ACHN (cell line): ENCODE measurements at places on chromosomes 1 and 21.

GRCh38 chr1:101183388-101183699, 53.5 kb upstream of the S1PR1 start:
- no peak for DNase-seq

DNA sequence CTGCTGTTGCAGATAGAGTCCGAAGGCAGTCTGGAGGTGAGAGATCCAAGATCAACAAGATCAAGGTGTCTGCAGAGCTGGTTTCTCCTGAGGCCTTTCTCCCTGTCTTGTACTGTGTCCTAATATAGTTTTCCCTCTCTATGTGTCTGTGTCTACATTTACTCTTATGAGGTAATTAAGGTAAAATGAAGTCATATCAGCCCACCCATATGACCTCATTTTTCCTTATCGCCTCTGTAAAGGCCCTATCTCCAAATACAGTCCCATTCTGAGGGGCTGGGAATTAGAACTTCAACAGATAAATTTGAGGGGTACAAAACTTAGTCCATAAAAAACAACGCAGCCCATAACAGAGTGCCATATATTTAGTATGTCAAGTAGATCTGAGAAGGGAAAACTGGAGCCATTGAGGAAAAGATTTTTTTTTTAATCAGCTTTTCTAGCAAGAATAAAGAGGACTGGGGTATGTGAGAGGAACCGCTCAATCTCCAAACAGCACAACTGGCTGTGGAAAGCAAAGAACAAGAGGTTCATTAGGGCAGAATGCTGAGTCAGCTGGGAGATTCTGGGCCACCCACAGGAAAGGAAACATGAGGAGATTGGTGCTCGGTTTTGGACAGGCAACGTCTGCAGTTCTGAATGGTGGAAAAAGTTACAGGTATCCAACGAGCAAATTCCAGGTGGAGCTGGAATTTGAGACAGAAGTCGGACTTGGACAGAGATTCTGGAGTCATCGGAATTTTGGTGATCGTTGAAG, 65.7 kb downstream of the MAP3K21 start:
- DNase-seq: no peak

- DNase-seq: no peak
These were observed 69.3 kb downstream of the KCTD3 start for GRCh38 chr1:215636258-215636965.

DNA sequence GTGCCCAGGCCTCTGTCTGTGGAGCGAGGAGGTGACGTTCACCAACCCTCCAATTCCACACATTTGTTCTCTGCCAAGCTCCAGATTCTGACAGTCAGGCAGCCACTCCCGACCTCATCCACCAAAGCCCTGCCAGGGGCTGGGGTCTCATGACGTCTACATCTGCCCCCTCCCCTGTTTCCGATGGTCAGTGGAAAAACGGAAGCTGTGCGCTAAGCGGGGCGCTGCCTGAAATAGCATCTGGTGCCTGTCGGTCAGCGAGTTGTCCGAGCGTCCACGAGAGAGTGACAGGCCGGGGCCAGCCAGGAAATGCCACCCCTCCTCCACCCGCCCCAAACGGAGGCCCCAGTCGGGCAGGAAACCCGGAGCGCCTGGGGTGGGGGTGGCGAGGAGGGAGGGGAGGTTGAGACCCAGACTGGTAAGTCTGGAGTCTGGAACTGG, 3.2 kb upstream of the TAL1 start:
- DNase-seq: no peak

GRCh38 chr1:1144122-1144842, 28.4 kb upstream of the C1orf159 start:
- DNase-seq: no peak

GRCh38 chr1:155000726-155001424, 1.7 kb upstream of the ZBTB7B start:
- peak; percentile 94 for DNase-seq

DNA sequence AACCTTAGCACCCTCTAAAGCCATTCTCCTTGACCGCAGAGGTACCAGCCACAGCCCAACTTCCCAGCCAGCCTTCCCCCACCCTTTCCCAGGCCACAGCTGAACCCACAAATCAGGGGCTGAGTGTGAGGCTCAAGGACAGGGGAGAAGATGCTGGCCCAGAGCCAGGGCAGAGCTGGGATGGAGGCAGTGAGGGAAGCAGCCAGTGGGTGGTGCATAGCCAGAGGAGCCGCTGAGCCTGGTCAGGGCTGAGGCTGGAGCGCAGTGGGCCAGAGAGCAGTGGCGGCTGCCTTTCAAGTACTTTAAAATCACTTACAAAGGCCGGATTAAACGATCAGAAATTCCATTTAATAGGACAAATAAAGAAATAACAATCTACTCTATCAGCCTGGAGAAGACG, 36.3 kb downstream of the DMAP1 start:
- no peak for DNase-seq

GRCh38 chr1:230825761-230826160, 42.6 kb downstream of the C1orf198 start:
- DNase-seq: no peak

- DNase-seq: peak; percentile 73
These were observed 18.1 kb upstream of the FAM78B start for GRCh38 chr1:166184897-166185296.

GRCh38 chr1:228737601-228738041, 2.3 kb downstream of the RHOU start:
- DNase-seq: no peak

DNA sequence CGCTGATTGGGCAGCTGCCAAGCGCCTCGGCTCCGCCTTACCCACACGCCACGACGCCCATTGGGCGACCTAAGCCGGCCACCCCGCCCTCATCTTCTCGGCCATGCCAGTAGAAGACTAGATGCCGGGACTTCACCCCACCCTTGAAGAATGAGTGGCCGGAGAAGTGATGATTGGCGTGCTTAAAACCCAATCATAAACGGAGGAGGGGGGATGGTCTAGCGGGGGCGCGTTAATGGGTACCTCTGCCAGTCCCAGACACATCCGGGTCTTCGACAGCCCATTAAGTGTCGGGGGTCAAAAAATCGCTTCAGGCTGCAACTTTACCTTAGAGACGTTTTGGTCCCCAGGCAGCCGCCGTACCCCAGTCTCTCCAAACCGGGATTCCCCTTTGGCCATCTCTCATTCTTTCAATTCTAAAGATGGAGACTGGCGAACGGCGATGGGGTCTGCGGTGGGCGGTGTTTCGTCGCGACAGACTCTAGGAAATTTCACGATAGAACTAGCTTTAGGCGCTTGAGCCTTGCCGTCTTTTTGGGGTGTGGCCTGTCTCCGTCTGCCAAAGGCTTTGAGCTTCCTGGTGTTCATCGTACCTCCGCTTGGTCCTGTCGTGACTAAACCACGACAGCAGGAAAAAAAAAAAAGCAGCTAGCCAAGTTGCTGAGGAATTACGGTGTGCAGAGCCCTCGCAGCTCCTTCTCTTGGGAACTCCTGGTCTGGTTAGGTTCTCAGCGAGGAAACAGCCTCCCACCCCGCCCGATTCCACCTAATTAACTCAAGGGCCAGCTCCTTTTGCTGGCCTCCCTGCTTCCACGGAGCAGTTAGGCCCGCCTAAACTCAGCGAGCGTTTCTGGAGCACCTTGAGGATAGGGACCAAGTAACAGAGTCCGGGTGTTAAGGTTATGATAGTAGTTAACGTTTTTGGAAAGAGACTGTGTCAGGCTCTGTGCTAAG, at the start of gene GATAD2B:
Gene GATAD2B (minus strand): TSS at position 1 of the 954 bp plus-strand sequence. CDS start 94,625 bp downstream, outside the sequence.
- DNase-seq: peak; percentile 100

DNA sequence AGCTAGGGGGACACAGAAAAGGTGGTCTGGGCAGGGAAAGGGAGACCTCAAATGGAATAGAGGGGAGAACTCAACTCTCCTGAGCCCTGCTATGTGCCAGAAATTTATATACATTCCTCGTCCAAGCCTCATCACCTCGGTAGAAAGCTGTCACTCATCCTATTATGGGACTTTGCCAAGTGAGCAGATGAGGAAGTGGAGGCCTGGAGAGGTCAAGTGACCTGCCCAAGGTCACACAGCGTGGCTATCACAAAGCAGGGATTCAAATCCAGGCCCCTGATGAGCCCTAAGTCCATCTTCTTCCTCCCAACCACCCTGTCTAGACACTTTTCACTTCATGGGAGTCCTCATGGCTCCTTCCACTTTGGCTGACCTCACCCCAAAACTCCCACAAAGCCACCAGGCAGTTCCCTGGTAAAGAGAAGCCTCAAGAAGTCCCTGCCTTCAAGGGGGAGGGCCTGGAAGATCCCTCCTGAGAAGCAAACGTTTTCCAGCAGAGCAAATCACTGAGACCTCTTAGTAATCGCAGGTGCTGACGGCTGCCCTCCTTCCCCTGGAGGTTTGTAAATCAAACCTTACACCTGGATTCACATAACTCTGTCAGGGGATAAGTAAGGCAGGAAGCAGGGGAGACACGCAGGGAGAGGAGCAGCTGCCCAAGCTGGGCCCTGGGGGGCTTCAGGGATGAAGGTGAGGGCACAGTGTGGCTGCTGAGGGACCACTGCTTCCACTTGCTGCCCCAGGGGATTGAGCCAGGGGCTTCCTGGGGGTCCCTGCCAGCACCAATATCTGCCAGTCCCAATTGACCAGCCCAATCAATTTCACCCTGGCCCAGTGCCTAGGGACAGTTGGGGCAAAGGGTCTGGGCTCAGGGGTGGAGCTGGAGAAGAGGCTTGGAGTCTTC, 351.2 kb downstream of the MATN1 start:
- no peak for DNase-seq

GRCh38 chr1:2074944-2075740, 24.9 kb downstream of the PRKCZ start:
- no peak for DNase-seq

DNA sequence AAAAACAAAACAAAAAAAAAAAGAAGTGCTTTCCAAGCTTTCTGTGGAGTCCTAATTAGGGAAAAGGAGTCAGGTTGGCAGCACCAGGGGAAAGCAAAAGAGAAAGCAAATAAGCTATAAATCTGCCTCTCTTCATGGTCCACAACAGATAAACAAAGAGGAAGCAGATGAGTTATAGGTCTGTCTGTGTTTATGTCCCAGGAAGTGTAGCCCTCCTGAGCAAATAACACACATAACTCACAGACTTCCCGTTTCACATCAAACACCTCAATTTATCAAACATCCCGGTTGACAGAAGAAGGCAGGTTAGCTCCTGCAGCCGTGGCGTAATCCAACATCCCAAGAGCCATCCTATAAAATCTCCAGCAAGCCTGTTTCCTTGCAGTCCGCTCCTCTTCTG, 5.6 kb upstream of the SLC2A5 start:
- DNase-seq: no peak

DNA sequence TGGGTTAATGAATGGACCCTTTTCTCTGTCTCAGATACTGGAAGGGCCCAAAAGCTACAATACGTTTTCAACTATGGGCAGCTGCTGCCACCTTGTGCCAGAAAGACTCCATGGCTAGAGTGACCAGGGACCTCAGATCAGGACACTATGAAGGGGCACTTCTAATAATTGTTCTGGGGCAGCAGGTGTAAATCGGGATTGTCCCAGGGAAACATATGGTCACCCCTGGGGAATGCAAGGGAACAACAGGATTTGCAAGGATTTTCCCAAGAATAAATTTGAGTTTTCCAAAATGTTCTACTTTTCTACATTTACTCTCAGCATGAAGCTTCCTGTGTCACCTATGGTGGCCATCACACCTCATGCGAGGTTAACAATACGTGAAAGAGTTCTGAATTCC, 12.0 kb upstream of the FCAMR start:
- peak; percentile 71 for DNase-seq

- DNase-seq: no peak
These were observed 296.5 kb upstream of the ADGRL4 start for GRCh38 chr1:79303040-79303439.

- no peak for DNase-seq
These were observed 29.4 kb downstream of the COA7 start for GRCh38 chr1:52668711-52669110.

GRCh38 chr1:241525026-241525425, 5.5 kb upstream of the FH start:
- no peak for DNase-seq

DNA sequence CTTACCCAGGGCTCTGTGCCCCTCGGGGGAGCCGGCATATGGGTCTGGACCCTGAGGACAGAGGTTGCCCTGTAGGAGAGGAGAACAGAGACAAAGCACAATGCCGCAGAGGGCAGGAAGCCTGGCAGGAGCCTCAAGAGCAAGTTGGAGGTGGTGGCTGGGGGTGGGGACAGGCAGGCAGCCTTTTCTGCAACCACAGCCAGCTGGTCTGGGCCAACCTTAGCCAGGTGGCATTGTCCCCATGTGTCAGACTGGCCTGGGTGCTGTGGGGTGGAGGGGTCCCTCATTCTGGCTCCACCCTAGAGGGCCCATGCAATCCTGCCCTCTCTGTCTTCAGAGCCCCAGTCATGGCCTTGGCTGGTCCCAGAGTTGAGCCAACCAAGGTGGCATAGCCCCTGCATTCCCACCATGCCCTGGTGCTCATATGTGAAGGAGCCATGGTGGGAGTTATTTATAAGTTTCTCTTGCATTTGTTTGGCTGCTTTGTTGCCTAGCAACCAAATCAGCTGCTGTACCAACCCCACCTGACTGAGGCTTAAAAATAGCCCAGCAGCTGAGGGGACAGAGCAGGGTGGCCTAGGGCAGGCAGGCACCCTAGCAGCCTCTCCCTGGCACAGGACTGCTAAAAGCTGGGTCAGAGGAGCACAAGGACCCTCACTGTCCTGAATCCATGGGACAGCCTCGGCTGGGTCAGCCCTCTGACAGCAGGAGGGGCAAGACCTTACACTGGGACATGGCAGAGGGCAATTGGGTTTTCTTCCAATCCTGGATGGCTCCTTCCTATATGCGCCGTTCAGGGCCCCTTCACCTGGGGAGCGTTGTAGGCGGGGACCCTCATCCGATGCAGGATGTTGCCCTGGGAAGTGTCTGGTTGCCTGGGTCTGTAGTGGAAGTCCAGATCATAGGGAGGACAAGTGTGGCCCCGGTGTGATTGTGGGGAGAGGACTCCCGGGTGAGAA, 19.5 kb downstream of the MAP7D1 start:
- no peak for DNase-seq

DNA sequence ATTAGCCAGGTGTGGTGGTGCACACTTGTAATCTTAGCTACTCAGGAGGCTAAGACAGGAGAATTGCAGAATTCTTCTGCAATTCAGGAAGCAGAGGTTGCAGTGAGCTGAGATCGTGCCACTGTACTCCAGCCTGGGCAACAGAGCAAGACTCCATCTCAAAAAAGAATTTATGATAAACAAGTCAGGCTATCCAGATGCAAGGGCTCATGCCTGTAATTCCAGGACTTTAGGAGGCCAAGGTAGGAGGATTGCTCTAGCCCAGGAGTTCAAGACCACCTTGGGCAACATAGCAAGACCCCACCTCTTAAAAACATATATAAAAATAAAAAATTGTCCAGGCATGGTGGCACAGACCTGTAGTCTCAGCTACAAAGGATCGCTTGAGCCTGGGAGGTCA, 10.5 kb upstream of the CBR3 start:
- no peak for DNase-seq

DNA sequence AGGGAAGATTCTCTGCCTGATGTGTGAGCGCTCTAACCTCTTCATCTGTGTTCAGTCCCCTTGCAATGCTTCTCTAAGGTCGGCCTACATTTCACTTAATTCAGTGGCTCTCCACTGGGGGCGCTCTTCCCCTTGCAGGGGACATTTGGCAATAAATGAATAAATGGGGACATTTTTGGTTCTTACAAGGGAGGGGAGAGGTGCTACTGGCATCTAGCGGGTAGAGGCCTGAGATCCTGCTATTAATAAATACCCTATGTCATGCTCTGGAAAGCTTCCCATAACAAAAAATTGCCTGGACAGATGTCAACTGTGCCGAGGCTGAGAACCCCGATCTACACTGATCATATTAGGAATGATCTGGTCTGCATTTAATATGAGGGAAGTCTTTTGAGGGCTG, 25.9 kb upstream of the DNAJC11 start:
- peak; percentile 53 for DNase-seq
